Muscle of arm (tissue), 14 donors: ENCODE measurements at places on chromosomes 7 and 10.

DNA sequence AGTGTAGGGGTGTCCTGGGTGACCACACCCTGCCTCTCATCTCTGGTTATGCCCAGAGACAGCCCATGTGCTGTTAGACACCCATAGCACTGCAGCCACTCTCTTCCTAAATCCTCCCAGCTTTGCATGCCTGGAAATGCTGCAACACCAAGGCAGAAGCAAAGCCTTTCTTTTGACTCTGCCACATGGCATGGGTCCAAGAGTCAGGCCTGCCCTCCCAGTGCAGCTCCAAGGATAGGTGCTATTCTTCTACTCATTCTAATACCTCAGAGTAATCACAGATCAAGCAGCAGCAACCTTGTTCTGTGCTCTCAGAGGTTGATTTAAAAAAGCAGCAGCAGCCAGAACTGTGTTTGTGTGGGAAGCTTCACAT lies 23.4 kb downstream of the FRMPD2 start:
- DNase-seq, result no peak

GRCh38 chr7:84258628-84259027 lies 64.0 kb upstream of the SEMA3A start:
- no peak for DNase-seq

- DNase-seq, result no peak
Measured at GRCh38 chr10:63630931-63631680, 109.9 kb downstream of the REEP3 start.

DNA sequence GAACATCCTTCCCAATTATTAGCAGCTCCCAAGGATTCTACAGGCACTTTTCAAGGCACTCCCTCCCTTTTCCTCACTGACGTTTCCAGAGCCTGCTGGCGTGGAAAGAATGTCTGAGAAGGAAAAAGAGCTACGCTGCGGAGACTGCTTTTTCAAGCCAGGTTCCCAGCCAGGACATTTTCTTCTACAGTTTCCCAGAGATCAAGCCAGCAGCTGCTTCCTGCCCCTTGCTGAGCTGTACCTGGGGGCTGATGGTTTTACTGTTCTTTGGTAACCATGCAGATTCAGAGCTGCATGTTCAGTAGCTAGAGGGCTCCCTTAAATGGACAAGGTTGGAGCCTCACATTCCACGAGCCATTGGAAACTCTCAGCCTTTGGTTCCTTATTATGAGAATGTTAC lies 133.4 kb downstream of the EVX1 start:
- DNase-seq, result peak; percentile 65

- DNase-seq, result no peak
Measured at GRCh38 chr10:3719024-3719843, 65.8 kb downstream of the KLF6 start.

- no peak for DNase-seq
Measured at GRCh38 chr10:8035006-8035640, 19.4 kb upstream of the GATA3 start.

- no peak for DNase-seq
Measured at GRCh38 chr10:97061423-97061822, 124.3 kb downstream of the SLIT1 start.

DNA sequence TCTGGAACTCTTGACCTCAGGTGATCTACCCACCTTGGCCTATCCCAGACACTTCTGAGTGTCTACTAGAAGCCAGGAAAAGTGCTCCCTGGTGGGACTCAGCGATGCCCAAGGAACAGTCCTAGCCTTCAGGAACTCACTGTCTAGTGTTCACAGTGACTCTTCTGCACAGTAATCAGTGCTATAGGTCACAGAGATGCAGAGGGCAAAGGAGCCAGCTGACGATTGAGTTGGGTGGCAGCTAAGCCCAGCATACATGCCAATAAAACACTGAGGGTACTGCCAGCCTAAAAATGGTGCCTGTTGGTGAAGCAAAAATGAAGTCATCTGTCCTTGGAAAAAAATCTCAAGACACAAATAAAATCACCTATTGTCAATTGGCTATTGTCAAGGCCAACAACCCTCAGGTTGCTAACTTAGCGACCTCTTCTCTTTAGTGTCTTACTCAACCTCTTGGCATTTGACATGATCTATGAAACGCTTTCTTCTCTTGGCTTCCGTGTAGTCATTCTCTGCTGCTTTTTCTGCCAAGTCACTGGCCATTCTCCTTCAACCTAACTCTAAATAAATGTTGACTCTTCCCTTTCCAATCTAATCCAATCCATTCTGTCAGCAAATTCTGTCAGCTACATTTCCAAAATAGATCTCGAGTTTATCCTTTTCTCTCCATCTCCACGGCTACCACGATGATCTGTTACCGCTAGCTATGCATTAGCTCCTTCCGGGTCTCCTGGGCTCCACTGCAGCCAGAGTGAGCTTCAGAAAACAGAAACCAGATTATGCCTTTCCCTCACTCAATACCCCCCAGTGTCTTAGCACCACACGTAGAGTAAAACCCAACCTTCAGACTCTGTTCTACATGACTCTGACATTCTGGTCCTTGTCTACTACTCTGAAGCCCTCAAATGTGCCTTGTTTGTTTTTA lies 99.2 kb downstream of the ATXN7L1 start:
- no peak for DNase-seq

DNA sequence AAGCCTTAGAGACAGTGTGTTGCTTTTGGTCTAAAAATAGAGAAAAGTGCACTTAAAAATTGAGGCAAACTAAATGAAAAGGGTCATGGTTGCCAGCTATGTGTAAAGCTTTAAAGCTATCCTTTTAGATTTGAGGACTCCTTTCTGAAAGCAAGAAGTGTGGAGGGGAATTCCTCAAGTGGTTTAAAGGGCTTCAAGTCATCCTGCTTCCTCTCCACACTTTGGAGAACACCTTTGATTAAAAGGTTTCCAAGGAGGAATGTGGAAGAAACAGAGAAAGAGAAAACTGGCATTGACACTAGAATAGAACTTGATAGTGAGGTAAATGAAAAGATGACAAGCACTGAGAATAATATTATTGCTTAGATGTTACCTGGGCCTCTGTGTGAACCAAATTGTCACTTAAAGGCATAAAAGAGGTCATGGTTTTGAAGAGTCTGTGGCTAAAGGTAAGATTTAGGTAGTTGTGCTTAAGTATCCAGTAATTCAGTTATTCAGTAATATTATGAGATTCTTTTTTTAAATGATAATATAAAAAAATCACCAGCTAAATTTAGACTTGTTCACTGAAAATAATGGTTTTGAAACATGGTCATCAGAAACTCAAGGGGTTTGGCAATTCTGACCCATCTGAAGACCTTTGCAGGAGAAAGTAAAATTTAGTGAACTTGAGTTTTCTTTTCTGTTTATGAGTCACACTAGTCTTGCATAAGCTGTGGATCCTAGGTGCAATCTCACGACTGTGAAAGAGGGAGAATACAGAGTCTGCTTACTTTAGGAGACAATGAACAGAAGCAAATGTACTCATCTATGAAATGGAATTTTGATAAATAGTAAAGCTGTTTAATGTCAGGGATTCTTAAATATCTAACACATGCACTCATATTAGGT lies 466.0 kb downstream of the KIF20B start:
- DNase-seq, result no peak

- DNase-seq, result peak; percentile 38
Measured at GRCh38 chr10:117431160-117431559, 55.9 kb upstream of the PDZD8 start.

- no peak for DNase-seq
Measured at GRCh38 chr10:80769700-80770160, 232.0 kb downstream of the SH2D4B start.

DNA sequence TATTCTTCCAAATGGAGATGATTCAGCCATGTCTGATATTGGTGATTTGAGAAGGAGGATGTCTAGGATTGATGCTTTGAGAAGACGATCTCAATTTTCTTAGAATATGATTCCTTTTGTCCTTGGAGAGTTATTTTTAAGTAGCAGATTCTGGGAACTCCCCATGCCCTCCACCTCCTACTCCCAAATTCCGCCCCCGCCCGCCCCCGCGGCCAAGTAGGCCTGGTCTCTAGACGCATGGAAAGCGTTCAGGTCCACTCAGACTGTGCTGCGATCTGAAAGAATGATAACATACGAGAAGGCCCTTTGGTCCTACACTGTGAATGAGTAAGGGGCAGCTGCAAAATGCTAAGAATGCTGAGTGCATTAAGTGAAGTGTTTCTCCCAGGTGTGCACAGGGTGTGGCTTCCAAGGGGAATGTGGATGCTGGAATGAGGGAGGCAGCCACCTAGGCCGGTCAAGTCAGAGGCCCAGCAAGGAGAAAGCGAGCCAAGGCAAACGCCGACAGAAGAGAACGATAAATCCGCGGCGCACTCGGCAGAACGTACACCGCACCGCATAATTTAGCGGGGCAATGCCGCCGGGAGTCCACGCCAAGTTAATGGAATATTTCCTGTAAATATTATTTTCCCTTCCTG lies 142.3 kb downstream of the PRPF18 start:
- DNase-seq, result no peak

DNA sequence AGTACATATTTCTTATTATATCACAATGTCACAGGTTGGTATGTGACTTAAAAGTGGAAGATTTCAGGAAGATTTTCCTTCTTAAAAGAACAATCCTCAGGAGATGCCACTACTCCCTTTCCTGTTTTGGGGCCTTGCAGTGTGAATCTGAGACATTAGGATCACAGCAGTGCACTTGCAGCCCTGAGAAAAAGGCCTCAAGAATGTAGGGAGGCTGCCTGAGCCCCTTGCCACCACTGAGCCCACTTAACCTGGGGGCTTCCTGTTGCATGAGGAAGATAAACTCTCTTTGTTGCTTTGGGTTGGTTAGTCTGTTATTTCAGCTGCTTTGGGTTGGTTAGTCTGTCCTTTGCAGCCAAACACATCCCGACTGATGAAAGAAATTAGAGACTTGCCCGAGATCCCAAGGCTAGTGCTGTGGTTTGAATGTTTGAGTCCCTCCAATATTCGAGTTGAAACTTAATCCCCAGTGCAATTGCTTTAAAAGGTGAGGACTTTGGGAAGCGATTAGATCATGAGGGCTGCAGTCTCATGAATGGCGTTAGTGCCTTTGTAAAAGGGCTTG lies 151.3 kb upstream of the SP4 start:
- no peak for DNase-seq

DNA sequence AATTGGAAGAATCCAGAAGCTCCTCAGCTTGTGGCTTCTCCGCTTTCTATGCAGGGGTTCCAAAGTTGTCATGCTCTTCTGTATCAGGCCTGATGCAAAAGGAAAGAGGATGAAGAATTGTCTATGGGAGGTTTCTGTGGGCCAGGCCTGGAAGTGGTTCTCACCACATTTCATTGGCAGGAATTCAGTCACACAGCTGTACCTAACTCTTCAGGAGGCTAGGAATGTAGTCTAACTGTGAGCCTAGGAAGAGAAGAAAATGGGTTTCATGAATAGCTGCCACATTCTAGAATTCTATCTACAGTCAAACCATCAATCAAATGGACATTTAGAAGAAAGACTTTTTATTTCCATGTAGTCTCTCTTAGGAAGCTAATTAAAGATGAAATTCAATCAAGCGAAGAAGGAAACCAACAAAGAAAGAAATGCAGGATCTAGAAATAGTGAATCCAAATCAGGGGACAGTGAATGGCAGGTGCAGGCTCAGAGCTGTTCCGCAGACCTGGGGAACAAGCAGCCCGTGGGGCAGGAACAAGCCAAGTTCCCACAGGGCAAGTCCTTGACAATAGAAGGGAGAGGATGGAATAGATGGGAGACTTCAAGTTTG lies 25.4 kb upstream of the USP6NL start:
- DNase-seq, result no peak

DNA sequence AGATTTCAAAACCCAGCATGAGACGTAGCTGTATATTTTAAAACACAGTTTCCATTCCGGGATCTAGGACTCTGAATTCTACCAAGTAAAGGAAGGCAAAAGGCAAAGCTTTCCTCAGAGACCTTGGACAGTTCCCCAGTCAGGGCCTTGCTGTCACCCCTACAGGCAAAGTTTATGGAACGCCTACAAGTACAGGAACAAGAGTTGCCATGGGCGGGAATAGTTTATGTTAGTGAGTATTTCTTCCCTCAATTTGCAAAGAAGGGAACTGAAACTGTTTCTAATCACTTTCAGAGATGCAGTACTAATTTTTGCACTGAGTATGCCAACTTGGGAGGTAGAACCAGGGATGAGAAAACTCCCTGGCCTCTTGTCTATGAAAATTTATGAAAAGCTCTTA lies 68.2 kb upstream of the LRGUK start:
- no peak for DNase-seq

GRCh38 chr7:31310321-31310935 lies 30.1 kb downstream of the NEUROD6 start:
- peak; percentile 45 for DNase-seq

- no peak for DNase-seq
Measured at GRCh38 chr10:72267819-72268399, 5.8 kb upstream of the DDIT4 start.

DNA sequence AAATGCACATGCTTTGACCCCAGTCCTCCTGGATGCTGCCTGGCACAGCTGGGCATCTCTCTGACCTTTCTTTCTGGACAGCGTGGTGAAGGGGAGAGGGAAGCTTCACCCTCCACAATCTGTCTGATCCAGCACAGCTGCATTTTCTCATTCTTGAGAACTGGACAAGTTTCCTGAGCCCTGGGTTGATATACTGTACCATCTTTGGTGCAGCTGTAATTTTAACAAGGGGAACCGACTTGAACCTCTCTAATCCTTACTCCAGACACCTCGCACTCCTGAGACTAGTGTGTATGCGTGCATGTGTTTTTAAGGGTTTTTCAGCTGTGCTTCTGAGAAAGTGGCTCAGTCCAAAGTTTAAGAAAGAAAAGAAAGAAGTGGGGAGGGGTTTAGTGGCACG lies 655.7 kb downstream of the INHBA start:
- peak; percentile 45 for DNase-seq

DNA sequence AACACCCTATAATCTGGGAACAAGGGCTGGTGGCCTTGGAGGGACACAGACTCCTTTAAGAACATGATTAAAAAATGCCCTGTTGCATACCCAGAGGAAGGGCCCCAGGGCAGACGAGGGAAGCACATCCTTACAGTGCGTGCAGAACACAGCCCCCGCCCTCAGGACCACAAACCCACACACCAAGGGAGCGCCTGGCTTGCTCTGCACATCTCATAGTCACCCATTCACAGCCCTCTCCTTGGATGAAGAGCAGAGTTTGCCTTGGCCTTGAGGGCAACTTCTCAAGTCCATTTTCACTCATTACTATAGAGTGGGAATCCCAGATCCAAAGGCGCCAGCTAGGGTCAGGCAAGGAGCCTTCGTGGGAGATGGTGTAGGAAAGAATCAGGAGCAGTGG lies 6.3 kb upstream of the VSIR start:
- DNase-seq, result no peak

GRCh38 chr10:13416760-13417159 lies 68.7 kb upstream of the SEPHS1 start:
- no peak for DNase-seq

DNA sequence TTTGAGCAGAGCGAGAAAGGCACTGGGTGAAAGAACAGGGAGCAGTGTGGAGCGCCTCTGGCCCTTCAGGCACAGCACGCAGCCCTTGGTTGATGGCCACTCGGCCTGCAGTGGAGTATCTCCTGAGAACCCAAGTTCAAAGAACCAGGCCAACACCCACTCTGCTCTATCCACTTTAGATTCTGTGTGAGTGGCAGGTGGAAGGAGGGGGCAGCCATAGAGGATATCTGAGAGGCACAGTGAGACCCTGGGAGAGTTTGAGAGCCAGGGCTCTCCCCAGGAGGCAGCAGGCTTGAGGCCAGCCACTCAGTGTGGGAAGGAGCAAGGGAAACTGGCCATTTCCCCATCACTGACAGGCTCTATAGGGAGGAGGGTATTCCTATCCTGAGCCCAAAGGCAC lies 52.5 kb upstream of the PTN start:
- no peak for DNase-seq
